ENCODE measurements at places on chromosomes 16 and 17.

DNA sequence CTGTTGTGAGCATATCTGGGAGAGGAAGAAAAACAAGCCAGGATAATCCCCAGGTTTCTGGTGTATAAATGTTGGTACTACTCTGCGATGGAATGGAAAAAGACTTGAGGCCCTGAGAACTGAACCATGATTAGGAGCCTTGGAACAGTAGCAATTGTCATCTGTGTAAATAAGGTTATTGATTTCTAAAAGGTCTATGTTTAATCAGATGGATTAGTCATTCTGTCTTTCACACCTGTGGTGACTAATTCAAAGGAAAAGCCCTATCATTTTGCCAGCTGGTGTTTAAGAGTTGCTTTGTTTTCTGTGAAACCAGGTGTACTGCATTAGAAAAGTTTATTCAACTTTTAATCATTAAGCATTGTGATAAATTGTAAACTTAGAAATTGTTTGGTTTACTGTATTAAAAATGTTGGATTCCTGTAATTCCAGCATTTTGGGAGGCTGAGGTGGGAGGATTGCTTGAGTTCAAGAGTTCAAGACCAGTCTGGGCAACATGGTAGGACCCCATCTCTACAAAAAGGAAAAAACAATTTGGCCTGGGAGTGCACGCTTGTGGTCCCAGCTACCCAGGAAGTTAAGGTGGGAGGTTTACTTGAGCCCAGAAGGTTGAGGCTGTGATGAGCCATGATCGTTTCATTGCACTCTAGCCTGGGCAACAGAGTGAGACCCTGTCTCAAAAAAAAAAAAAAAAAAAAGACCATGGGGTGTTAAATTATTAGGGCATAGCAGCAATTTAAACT lies 29.0 kb upstream of the KPNB1 start:
- DNase-seq, result no peak

DNA sequence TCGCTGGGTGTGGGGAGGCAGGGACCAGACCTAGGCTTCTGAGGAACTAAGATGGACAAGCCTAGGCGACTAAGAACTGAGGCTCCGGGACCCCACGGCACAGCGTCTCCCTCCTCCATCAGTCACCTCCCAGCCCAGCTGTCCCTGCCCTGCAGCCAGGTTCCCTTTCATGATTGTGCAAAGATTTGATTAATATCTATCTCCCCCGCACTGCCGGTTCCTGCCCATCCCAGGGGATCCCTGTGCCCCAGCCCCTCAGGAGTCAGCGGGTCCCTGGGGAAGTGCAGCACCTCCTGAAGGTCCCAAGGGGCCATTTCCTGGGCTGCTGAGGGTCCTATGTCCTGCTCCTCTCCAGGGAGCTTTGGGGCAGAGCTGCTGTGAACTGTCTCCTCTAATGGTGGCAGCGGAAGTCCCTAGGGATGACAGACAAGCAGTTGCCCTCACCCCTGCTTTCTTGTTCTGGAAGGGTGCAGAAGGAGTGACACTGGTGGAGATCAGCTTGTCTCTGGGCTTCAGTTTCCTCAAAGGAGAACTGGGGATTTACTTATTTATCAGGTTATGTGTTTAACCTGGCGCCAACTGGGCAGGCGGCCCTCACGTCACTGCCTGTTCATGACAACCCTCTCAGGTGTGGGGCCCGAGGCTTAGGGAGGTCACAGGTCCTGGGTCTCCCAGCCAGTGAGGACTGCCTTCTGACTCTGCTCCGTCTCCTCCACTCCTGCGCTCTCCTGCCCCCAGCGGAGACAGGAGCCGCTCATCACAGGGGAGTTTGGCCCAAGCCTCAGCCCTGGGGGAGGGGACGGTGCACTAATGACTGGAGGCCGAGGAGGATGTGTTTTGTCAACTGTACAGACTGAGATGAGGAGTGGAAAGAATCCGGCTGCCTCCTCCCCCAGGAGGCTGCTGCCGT lies 1.9 kb upstream of the C16orf74 start:
- peak; percentile 65 for DNase-seq

GRCh38 chr17:8426802-8427201 lies 8.9 kb upstream of the NDEL1 start:
- DNase-seq, result no peak

- DNase-seq, result no peak
These were observed 4.3 kb upstream of the ENGASE start for GRCh38 chr17:79070266-79070880.

DNA sequence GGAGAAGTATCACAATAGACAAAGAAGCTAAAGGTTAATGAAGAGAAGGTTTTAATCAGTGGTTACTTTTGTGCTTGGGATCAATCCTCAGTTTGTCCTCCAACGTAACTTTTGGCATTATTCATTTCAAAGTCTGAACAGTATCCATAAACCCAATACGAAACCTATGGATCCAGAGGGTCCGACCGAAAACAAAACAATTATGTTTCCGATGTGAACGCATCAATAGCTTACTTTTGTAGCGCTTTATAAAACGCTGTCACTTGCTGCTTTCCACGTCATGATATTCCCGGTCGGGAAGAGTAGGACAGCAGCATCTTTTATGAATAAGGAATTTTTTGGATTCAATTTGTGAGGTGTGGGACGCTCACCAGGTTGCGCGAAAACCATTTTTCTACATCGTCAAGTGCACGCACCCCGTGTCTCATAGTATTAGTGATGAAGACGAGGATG lies 383.8 kb downstream of the ZFHX3 start:
- DNase-seq, result no peak

GRCh38 chr17:550041-550398 lies 164.6 kb downstream of the VPS53 start:
- DNase-seq, result no peak

GRCh38 chr16:11796227-11797165 lies 562 bp downstream of the ZC3H7A start:
- no peak for DNase-seq

DNA sequence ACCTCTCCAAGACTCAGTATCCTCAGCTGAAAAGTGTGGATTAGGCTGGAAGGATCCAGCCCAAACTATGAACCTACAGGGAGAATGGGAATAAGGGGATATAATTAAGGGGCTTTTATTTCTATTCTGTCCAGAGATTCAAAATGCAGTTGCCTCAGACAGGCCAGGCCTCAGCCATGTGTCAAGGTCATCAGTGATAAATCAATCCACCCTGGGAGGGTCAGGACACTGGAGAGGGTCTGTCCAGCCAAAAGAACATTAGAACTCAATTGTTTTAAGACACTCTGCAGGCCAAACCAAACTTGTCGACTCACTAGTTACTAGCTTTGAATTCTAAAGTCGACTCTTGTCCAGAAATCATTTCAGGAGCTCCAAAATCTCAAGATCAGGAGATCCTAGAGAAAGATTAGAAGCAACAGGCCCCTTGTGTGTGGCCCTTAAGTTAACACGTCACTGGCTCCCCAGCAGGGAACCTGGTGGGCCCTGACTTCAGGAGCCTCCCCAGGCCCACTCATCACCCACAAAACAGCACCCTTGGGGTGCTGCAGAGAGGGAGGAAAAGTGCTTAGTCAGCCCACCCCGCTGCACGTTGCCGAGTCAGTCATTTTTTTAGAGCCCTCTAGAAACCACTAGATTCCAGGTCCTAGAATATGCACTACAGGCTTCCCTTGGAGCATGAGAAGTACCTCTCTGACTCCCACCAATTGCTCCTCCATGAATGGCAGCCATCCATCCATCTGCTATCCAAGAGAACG lies 156.8 kb downstream of the XYLT1 start:
- no peak for DNase-seq

DNA sequence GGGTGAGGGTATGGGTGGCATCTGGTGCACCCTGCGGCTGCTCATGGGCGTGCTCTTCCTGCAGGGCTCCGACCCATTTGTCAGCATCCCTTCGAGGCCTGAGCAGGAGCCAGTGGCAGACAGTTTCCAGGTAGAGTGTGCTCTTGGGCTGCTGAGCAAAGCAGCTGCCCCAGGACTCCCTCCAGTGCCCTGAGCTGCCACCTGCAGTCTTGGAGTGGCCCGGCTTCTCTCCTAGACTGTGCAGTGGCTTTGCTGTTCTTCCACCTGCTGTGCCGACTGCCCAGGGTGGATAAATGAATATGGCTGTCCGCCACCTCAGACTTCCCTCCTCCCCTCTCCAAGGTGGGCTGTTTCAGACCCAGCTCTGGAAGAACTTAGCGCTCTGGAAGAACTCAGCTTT lies 10.8 kb upstream of the JPT2 start:
- DNase-seq, result no peak

- DNase-seq, result no peak
These were observed 77.6 kb downstream of the CMIP start for GRCh38 chr16:81522108-81522701.

GRCh38 chr17:69516911-69517310 lies 102.4 kb downstream of the MAP2K6 start:
- no peak for DNase-seq

GRCh38 chr17:76497699-76497978 lies 3.6 kb downstream of the RHBDF2 start:
- no peak for DNase-seq

- DNase-seq, result no peak
These were observed 21.5 kb downstream of the PARN start for GRCh38 chr16:14608604-14609003.

DNA sequence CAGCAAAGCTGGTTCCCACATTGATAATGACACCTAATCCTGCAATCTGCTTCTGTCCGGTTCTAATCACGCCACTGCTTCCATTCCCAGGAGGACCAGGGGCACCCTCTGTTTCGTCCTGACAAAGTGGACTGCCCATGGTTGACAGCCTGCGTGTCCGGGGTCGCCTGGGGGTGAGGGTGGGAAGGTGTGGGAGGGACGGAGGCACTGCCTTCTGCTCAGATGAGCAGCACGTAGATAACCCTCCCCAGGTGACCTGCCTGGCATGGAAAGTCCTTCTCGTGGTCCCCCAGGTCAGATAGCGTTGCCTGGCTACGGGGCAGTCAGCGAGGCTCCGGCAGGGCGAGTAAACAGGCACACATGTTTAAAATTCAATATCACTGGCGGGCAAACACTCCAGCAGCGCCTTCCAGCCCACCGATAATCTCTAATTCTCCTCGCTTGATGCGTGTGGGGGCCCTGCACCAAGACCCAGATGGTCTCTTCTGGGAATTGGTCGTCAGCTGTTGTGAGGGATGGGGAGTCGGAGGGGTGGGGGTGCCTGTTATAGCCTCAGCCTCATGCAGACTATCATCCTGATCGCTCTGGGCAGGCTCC lies 132.2 kb downstream of the RAP1GAP2 start:
- DNase-seq, result no peak

DNA sequence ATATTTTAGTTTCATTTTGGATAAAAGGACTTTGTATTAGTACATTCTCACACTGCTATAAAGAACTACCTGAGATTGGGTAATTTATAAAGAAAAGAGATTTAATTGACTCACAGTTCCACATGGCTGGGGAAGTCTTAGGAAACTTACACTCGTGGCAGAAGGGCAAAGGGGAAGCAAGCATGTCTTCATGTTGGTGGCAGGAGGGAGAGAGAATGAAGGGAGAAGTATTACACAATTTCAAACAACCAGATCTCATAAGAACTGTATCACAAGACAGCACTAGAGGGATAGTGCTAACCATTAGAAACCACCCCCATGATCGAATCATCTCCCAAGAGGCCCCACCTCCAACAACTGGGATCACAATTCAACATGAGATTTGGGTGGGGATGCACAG lies 142.9 kb downstream of the USP31 start:
- DNase-seq, result no peak

- DNase-seq, result no peak
These were observed 900 bp downstream of the HAP1 start for GRCh38 chr17:41733348-41734138.

- no peak for DNase-seq
These were observed 5.4 kb upstream of the P2RX1 start for GRCh38 chr17:3921502-3922319.
